Glomerular endothelial cell (primary cell): ENCODE measurements at places on chromosomes 13 and 19.

GRCh38 chr19:55252760-55253663 is 5.8 kb downstream of the PPP6R1 start:
- DNase-seq, result no peak

GRCh38 chr19:16133818-16134217 is 9.7 kb upstream of the HSH2D start:
- no peak for DNase-seq

- DNase-seq, result no peak
Observed at GRCh38 chr19:8738377-8738776, 16.9 kb downstream of the OR2Z1 start.

GRCh38 chr13:71499235-71499634 is 367.8 kb downstream of the DACH1 start:
- DNase-seq, result no peak

DNA sequence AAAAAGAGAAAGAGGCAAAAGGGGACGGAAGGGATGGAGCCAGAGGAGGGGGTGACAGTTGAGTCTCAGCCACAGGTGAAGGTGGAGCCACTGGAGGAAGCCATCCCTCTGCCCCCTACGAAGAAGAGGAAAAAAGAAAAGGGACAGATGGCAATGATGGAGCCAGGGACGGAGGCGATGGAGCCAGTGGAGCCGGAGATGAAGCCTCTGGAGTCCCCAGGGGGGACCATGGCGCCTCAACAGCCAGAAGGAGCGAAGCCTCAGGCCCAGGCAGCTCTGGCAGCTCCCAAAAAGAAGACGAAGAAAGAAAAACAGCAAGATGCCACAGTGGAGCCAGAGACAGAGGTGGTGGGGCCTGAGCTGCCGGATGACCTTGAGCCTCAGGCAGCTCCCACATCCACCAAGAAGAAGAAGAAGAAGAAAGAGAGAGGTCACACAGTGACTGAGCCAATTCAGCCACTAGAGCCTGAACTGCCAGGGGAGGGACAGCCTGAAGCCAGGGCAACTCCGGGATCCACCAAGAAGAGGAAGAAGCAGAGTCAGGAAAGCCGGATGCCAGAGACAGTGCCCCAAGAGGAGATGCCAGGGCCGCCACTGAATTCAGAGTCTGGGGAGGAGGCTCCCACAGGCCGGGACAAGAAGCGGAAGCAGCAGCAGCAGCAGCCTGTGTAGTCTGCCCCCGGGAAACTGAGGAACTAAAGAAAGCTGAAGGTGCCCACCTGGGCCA is 2.5 kb downstream of the POLR1G start:
- no peak for DNase-seq

DNA sequence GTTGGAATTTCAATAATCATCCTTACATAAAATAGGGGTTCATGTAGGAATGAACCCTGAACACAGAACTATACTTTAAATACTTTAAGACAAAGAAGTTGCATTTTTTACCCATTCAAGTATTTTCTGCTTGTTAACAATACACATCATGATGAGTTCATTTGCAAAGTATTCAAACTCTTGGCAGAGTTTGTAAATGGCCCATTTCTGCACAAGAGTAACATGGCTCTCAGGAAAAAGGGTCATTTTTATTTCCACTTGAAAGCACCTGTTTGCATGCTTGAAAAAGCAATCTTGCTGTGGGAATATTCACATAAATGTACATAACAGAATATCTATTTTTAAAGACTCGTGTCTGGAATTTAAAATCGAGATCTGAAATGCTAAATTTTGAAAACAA is 18.1 kb downstream of the ESD start:
- no peak for DNase-seq

- DNase-seq, result no peak
Observed at GRCh38 chr13:66714795-66715194, 515.3 kb downstream of the PCDH9 start.

GRCh38 chr13:37747071-37747612 is 122.4 kb downstream of the TRPC4 start:
- peak; percentile 10 for DNase-seq

- no peak for DNase-seq
Observed at GRCh38 chr19:51697169-51697776, 4.1 kb downstream of the SPACA6 start.

DNA sequence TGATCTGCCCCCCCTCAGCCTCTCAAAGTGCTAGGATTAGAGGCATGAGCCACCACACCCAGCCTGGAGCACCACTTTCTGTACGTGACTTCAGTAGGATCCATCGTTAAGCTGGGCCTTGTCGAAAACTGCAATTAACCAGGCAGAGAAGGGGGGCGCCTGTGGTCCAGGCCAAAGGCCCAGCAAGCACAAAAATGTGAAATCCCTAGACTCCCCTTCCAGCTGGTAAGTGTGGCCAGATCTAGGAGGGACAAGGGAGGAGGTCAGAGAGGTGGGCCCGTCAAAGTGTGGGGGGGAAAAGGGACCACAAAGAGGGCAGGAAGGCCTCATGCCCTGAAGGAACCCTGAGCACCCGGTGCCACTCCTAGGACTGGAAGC is 13.8 kb downstream of the DDX39A start:
- no peak for DNase-seq

DNA sequence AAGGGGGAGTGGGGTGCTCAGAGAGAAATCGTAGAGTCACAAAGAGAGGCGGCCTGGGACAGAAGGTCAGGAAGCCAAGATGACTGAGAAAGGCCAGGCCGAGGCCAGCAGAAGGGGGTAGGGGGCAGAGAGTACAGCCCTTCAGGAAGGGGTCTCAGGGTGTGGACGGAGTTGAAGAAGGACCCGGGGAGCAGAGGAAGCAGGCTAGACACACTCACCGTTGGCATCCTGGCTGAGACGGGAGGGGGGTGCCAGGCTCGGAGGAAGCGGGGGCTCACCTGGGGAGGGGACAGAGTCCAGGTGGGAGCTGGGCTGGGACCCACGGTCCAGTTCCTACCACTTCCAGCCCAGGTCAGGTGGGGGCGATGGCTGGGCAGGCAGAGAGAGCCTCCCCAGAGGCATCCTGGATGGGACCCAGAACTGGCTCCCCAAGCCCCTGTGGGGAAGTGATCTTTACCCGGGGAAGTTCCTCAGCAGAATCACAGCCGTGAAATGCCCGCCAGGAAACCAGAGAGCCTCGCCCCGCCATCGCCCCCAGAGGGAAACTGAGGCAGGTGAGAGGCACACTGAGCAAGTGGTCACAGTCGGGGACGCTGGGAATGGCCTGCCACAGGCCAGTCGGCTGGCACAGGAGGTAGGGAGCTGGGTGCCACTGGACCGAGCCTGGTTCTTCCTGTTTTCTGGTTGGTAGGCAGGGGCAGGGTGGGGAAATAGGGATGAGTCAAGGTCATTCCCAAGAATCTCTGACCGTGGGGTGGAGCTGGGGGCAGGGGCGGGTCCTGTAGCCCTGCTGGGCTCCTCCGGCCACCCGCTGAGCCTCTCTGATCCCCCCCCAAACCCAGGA is 1.4 kb downstream of the MATK start:
- DNase-seq, result no peak

DNA sequence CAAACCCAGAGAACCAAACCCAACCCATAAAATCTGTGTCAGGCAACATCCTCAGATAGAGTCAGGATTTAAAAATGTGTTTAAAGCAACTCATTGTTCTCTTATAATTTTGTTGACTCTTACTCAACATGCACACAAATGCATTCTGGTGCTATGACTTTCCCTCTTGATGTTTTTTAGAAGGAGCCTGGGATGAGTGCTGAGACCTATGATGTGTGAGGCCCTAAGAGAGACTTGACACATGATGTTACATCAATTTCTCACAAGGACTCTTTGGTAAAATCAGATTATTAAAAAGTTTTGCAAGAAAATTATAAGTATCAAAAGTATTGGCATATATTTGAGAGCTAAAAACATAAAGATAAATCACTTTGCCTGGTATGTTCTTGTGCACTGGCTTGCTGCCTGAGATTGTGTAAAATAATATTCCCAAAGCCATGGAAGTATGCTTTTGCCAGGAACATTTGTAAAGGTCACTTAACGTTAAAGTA is 173.9 kb downstream of the DCLK1 start:
- DNase-seq, result no peak

- DNase-seq, result no peak
Observed at GRCh38 chr19:28221736-28222135, 991.2 kb downstream of the UQCRFS1 start.

- DNase-seq, result no peak
Observed at GRCh38 chr13:23578411-23579071, 8.3 kb downstream of the TNFRSF19 start.

GRCh38 chr13:64099994-64100393 is 2684.3 kb upstream of the PCDH20 start:
- no peak for DNase-seq

DNA sequence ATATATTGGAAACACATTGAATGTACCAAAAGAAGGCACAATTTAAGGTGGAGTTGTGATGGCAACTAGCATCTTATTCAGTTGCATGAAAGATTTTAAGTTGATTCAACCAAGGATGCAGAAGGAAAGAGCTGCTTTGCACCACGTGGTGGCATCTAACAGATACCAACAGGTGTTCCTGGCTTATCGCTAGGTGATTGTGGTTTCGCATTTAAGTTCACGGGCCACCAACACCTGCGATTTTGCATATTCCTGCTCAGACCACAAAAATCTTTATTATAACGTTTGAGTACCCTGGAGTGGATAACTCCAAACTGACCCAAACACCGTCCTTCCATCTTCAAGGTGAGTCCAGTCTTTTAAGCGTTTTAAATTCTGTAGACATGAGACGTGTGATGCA is 45.3 kb downstream of the RGCC start:
- DNase-seq, result no peak

DNA sequence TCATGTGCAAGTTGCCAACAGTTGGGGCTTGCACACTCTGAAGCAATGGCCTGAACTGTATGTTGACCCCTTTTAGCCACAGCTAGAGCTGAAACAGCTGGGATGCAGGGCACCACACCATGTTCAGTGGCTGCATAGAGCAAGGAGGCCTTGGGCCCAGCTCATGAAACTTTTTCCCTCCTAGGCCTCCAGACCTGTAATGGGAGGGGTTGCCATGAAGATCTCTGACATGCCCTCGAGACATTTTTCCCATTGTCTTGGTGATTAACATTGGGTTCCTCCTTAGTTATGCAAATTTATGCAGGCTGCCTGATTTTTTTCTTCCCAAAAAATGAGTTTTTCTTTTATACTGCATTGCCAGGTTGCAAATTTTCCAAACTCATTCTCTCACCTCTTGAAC is 165.1 kb upstream of the PRR20A start:
- DNase-seq, result no peak

GRCh38 chr13:76955193-76955592 is 6.9 kb downstream of the ACOD1 start:
- DNase-seq, result no peak

DNA sequence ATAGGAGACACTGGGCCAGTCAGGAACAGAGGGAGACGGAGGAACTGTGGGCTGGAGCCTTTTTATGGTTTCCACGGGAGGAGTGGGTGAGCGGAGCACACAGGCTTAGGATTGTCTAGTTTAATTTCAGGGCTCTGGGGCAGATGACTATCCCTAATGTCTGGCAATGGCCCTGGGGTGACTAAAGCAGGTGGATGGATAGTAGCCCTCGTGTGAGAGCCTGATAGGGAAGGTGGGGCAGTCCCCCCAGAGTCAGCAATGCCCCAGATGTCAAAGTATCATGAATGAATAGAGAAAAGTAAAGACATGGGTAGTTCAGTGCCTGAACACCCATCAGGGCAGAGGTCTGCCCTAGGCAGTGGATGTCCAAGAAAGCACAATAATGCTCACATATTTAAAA is 94.2 kb downstream of the ZDHHC20 start:
- no peak for DNase-seq

GRCh38 chr13:91017031-91017668 is 330.3 kb upstream of the MIR17HG start:
- no peak for DNase-seq

- DNase-seq, result no peak
Observed at GRCh38 chr13:75762955-75763354, 126.8 kb downstream of the LMO7 start.

GRCh38 chr19:33678796-33679585 is 57.2 kb downstream of the CHST8 start:
- DNase-seq, result no peak

DNA sequence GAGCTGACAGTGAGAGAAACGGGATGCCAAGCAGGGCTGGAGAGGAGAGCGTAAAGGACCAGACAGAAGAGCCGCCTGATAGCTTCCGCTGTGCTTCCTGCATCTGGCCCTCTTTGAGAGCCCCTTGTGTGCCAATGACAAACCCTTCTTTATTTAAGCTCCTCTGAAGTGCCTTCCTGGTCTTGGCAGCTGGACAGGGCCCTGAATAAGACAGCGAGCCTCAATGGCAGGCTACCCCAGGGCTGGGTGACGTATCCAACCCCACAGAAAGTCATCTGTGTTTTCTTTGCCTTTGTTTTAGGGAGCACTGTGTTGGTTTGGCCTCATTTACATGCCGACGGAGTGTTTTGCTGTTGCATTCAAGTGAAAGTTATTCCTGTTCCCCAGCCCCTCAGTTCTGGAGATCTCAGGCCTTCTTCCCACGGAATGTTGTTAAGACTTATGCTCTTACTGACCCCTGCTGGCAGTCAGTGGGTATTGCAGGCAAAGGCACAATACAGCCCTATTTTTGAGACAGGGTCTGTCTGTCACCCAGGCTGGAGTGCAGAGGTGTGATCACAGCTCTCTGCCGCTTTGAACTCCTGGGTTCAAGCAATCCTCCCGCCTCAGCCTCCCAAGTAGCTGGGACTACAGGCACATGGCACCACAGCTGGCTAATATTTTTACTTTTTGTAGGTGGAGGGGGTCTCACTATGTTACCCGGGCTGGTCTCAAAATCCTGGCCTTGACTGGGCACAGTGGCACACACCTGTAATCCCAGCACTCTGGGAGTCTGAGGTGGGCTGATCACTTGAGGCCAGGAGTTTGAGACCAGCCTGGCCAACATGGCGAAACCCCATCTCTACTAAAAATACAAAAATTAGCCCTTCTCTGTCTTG is 16.8 kb downstream of the CCL25 start:
- no peak for DNase-seq
